ENCODE measurements at places on chromosomes 2 and 18. TPM values are rescaled to one million over a fixed set of nuclear protein-coding genes. Genes with fewer than 3 reads are reported as not detected.

Gene BUB1
- total RNA-seq, result 103 TPM

Gene DSC2
- total RNA-seq, result not detected

Gene ASB18
- total RNA-seq, result not detected

Gene DNMT3A
- total RNA-seq, result 53.5 TPM

Gene TMEM169
- 0.57 TPM for total RNA-seq

Gene PARD3B
- 0.15 TPM for total RNA-seq

Gene FKBP7
- 3.1 TPM for total RNA-seq

Gene SDC1
- 0.67 TPM for total RNA-seq

Gene EML6
- total RNA-seq, result 0.38 TPM

Gene RESP18
- total RNA-seq, result not detected
